ENCODE measurements at places on chromosomes 11 and 22.

DNA sequence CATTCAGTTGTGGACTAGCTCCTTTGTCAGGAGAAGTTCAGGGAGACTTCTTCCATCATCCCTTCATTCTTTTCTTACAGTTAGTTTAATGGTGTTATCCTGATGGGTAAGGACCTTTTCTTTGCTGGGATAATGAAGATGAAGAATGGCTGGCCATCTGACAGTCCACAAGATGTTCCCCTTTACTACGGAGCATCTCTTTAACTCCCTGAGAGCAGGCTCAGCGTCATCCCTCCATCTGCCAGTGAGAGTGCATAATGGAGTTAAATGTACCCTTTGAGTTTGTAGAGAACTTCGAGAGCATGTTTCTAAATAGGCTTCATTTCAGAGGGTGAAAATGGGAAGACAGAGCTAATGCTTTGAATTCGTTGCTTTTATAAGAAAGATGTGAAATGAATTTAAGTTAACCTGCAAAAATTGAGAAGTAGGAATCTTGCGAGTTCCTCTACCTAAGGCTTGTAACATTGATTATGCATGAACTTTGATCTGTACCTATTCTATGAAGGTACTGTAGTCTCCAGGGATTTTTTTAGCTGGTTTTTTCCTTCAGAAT is 1.7 kb downstream of the EP300 start:
- no peak for DNase-seq

- DNase-seq: peak; percentile 22
Measured at GRCh38 chr11:11787305-11788062, 54.3 kb upstream of the USP47 start.

- DNase-seq: no peak
Measured at GRCh38 chr11:3605771-3606203, 36.0 kb downstream of the ART5 start.

DNA sequence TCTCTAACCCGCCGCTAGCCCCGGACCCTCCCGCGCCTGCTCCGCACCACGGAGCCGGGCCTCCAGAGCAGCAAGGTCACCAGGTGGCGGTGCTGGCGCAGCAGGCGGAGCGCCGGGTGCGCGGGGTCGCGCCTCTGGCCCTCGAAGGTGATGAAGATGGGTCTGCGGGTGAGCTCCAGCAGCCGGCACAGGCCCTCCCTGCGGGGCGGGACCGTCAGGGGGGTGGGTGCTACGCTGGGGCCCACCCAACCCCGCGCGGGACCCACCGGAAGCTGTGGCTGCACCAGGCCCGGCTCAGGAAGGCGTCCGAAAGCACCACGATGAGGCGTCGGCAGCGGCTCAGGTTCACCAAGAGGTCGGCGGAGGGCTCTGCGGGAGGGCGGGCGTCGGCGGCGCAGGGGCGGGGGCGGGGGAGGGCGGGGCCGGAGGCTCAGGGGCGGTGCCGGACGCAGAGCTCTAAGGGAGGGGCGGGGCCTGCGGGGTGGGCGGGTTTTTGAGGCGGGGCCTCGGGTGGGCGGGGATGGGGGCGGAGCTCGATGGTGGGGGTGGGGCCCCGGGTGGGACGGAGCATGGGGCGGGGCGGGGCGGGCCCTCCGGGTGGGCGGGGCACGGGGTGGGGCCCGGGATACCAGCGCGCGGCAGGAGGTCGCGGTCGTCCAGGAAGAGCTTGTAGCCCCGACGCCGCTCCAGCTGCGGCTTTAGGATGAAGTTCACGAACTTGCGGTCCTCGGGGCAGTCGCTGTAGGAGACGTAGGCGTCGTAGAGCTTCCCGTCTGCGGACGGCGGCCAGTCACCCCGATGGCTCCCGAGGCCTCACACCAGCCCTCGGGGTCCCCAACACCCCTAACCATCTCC is 7.8 kb downstream of the SIGIRR start:
- no peak for DNase-seq

GRCh38 chr11:105757107-105757506 is 147.2 kb downstream of the GRIA4 start:
- DNase-seq: no peak

DNA sequence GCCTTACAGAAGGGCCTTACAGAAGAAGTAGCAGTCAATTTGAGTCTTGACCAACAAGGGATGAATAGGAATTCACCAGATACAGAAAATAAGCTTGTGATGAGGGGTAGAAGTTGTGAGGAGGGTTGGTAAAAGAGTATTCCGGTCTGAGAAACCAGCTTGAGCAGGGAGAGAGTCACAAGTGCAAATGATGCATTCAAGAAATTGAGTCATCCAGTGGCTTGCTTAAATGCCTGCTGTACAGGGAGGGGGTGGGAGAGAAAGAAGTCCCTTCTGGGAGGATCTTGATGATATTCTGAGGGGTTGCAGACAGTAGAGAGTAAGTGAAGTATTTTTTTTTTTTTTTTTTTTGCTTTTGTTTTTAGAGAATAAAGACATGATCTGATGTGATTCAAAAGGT is 9.2 kb downstream of the CCKBR start:
- DNase-seq: no peak

- DNase-seq: peak; percentile 53
Measured at GRCh38 chr11:78740199-78741071, 165.8 kb upstream of the NARS2 start.

- DNase-seq: no peak
Measured at GRCh38 chr11:74540270-74540669, 46.7 kb upstream of the LIPT2 start.

DNA sequence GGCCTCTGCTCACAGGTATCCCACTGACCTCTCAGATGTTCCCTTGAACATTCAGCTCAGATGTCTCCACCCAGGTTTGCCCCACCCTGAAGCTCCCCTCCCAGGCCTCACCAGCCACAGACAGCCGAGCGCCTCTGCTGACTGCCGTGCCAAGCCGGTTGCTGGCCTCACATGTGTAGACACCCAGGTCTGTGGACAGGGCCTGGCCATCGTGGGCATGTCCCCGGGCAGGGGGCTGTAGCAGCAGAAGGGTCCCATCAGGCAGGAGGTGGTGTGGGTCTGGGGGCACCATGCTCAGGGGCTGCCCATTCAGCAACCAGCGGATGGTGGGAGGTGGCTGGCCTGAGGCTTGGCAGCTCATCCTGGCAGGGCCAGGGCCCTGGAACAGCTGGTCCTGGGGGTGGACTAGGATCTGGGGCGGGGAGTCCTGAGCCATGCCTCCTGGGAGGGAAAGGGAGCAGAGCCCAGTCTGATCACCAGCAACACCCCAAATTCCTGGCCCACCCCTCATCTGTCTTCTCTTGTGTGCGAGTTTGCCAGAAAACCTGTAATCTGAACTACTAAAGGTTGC is 759 bp downstream of the ROBO4 start:
- DNase-seq: no peak

DNA sequence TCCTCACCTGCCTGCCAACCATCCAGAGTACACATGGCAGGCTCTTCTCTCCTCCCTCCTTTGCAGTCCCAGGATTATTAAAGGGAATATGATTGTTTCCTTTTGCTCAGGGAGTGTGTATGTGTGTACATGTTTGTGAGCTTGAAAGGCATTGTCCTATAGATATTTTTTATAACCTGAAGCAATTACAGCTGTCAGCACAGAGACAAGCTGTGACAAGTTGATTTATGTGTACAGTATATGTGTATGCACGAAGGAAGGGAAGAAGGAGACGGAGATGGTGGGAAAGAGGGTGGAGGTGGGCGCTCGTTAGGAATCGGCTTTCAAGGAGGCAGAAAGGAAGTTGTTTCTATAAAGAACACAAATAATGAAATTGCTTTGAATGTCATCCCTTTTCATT is 537.0 kb downstream of the NTM start:
- no peak for DNase-seq

GRCh38 chr11:4523666-4524065 is 21.3 kb upstream of the OR52M1 start:
- no peak for DNase-seq

- DNase-seq: no peak
Measured at GRCh38 chr11:71484248-71485062, 31.5 kb downstream of the NADSYN1 start.

- DNase-seq: no peak
Measured at GRCh38 chr11:69696749-69697468, 6.9 kb downstream of the FGF19 start.

- DNase-seq: no peak
Measured at GRCh38 chr22:46459347-46460065, 77.9 kb downstream of the CELSR1 start.

DNA sequence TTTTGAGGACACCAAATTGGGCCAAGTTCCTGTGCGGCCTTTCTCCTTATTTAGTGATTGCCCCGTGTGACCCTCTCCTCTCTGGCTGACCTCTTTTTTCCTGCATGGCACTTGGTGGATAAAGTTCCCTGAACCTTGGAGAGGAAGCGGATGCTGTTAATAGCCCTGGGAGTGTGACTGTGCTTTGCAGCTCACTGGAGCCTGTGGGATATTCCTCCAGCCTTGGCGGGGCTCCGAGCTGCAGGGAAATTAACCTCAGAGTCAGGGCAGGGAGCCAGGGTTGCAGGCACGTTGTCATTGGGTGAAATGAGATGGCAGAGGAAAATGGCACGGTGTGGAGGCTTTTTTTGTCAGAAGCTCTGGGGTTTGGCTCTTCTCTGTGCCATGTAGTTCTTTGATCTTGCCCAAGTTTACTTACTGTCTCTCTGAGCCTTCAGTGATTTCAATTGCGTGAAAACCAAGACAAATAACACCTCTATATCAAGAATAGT is 965 bp downstream of the OR9Q1 start:
- DNase-seq: no peak

DNA sequence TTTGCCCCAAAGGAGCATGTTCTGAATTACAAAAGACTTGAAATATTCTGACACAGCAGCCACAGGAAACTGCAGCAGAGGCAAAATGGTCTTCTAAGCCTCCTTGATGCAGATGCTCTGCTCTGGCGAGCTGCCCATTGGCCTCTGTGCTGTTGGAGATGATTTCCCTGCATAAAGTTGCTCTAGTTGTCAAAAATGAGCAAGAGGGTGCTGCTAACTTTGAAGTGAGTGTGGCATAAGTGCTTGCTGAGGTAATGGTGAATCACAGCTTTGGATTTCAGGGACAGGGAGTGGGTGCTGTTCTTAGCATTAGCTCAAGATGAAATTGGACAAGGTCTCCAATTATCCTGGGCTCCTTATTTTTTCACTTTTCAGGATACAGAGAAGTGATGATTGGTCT is 435.4 kb downstream of the TMEM135 start:
- DNase-seq: no peak

DNA sequence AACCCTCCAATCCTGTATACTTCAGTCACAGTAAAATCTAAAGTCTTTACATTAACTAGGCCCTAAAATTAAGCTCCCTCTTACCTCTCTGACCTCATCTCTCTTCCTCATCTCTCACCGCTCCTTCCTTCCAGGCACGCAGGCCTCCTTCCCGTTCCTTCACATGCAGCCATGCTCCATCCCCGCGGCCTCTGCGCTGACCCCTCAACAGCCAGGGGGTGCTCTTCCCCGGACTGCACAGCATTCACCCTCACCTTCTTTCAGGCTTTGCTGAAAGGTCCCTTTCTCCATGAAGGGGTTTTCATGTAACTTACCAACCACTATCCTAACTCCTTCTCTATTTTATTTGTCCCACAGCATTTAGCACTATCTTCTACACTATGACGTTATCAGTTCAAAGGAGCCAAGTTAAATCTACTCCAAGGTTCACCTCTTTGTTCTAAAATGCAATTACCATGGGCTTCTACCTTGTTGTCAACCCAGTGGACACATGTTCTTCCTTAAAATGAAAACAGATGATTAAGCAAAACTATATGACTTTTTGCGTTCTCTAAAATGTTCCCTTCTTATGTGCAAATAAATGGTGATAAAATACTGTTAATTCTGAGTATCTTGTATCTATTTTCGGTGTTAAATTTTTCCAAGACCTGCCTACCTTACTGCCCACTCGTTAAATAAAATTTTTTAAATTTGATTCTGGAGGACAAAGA is 57.8 kb upstream of the APOA1 start:
- no peak for DNase-seq

DNA sequence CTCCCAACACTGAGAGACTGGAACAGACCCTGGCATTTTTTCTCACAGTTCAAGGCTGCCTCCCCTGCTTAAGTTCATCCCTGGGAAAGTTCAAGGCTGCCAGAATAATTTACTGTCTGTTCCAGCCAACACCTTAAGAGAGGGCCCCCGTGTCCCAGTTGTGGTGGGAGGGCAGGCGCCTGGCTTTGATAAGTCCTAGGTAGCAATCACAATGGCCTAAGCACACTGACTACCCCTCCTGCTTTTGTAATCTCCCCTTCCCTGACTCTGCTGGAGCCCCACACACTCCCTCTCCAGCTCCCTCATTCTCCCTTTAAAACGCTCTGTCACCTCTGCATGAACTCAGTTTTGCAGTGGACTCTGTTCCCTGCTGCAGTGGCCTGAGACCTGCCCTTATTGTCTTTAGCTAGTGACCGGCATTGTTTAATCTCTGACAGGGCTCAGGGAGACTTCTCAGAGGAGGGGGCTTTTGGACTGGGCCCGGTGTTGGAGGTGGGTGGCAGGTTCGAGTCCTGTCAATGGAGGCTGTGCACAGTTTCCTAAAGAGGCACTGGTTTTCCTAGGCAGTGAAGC is 507.2 kb downstream of the TBC1D22A start:
- no peak for DNase-seq

- no peak for DNase-seq
Measured at GRCh38 chr11:45683271-45684058, 18.0 kb upstream of the CHST1 start.
